Endodermal cell (in vitro differentiated cells): ENCODE measurements at places on chromosomes 1 and 21.

- DNase-seq = peak; percentile 94
Measured at GRCh38 chr1:226547754-226548191, 791 bp upstream of the STUM start.

DNA sequence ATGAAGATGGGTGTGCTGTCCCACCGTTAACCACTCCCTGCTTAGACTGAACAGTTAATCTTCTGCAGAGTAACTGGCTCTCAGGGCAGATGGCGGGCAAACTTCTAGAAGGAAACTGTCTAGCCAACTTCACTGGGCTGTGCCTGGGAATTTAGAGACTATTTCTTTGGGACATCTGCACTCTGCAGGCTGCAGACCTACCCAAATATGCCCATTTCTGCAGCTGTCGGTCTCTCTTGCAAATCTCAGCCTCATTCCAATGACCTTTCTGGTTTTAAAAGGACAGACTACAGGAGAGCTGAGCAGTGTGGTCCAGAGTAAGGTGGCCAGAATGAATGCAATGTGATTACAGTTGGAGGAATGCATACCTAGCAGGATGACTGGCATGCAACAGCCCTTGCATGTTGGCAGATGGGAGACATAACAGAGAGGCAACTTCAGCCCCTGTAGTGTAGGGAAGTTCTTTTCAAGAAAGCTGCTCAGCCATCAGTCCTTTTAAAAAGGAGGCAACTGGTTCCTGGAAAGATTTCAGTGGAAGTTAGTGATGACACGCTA lies 26.3 kb upstream of the IL20 start:
- no peak for DNase-seq

GRCh38 chr1:179091691-179092165 lies 9.9 kb downstream of the TOR3A start:
- no peak for DNase-seq

DNA sequence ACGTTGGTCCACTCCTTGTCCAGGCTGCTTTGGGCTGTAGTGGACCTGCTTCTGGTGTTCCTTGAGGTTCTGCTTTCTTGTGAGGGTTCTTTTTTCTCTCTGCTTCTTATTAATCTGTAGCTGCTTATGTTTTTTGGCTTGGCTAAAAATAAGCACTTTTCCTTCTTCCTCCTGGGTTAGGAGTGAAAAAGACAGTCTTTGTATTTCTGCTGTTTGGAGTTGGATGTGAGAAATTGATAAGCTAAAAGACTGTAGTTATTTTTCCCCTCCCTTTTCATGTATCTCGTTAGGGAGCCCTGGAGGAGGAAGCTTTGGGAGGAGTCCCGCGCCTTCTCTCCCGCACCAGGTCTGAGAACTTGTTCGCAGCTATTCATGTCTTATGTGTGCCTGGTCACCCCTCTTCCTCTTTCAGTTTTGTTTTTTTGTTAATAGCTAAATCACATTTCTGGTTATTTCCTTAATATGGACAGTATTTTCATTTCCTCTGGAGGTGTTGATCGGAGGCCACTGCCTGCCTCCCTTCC lies 79.0 kb downstream of the GALNT2 start:
- no peak for DNase-seq

DNA sequence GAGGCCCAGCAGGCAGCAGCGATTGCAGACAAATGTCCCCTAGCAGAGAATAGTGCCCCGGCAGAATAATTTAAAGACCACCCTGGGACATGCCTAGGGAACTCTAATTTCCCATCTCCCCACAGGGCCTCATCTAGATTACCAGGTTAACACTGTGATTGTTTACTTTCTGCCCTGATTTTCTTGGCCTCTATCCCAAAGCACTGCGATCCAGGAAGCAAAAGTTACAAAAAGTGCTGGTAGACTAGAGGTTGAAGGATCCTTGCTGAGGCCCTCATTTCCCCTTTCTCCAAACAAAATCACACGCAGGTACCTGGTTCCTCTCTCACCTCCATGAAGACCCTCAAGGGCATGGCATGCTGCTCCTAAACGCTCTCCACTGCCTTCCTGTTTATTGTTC lies 229.7 kb downstream of the C1orf94 start:
- DNase-seq = no peak

- no peak for DNase-seq
Measured at GRCh38 chr21:30271611-30272010, 11.1 kb downstream of the KRTAP24-1 start.

- DNase-seq = peak; percentile 19
Measured at GRCh38 chr1:54805466-54805865, 4.3 kb upstream of the TTC22 start.

DNA sequence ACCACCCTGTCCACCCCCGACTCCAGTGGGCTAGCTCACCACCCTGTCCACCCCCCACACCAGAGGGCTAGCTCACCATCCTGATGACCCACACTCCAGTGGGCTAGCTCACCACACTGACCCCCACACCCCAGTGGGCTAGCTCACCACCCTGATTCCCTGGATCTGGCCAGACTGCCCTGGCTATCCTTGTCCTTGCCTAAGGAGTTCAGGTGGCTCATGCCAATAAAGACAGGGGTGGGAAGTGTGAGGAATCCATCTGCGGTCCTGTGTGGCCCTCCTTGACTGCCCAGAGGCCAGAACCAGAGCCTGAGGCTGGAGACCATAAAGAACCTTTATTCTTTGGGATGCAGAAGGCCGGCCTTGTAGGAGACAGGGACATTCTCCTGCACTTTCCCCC lies 3.6 kb downstream of the PADI1 start:
- no peak for DNase-seq

GRCh38 chr1:198232378-198232777 lies 75.6 kb downstream of the NEK7 start:
- no peak for DNase-seq

- no peak for DNase-seq
Measured at GRCh38 chr1:157958263-157958662, 35.2 kb upstream of the KIRREL1 start.

- DNase-seq = no peak
Measured at GRCh38 chr1:163981500-163982030, 577.4 kb upstream of the PBX1 start.

DNA sequence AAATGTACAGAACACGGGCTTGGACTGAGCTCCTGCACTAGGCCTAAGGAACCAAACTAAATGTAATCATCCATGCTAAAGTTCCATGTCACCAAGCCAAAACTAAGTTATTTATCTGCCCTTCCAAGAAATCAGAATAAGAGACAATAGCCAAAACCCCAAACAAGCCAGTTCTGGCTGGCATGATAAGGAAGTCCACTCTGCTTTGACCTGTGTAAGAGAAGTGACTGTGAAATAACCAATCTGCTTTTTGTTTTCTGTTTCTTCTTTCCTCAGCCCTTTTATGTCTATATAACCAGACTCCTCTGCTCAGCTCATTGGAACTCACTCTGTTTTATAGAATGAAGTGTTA lies 15.1 kb downstream of the PLPPR5 start:
- no peak for DNase-seq

DNA sequence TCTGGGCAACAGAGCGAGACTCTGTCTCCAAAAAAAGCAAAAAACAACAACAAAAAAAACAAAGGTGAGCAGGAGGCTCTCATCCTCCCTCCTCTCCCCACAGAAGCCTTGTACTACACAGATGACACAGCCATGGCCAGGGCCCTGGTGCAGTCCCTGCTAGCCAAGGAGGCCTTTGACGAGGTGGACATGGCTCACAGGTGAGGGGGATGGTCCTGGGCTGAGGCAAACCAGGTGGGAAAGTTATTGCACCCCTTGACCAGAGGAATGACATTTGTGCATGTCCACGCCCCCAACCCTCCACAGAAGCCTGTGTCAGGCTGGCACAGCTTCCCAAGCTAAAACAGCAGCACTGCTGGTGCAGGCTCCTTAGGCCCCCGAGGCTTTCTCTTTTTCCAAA lies 2.4 kb downstream of the ADPRS start:
- DNase-seq = no peak

- DNase-seq = no peak
Measured at GRCh38 chr1:162374406-162374805, 2.2 kb downstream of the SPATA46 start.

- DNase-seq = no peak
Measured at GRCh38 chr1:119467857-119468668, 38.9 kb upstream of the HSD3B1 start.

DNA sequence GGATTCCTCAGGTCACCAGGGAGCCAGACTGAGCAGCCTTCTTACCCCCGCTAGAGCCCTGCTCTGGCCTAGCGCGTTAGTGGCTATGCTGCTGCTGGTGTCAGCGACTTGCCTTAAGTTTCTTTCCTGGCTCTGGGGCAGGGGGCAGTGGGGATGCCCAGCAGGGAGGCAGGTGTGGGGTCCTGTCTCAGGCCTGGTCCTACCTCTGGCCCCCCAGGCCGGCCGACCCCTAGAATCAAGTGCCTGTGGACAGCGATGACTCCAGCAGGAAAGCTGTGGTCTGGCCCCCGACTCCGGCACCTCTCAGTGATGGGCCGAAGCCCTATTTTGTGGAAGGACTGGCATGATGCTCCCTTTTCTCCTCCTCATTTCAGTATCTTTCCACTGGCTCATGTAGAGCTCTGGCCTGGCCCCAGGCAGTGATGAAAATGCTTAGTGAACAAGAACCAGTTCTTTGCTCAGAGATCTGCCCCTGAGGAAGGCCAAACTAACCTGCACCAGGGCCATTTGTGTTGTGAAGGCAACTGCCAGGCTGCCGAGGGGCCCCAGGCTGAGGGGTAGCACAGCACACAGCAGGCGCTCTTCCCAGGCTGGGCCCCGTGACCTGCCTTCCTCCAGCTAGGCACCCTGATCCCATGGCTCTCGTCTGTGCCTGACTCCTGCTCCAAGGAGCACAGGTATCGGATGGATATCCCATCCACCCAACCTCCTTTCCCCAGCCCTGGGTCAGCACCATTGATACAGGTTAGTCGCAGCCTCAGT lies 23.7 kb downstream of the MRPL37 start:
- DNase-seq = peak; percentile 63

- DNase-seq = no peak
Measured at GRCh38 chr1:67908250-67908936, 75.1 kb upstream of the GNG12 start.

GRCh38 chr1:23282957-23283356 lies 61.1 kb downstream of the HNRNPR start:
- DNase-seq = no peak

DNA sequence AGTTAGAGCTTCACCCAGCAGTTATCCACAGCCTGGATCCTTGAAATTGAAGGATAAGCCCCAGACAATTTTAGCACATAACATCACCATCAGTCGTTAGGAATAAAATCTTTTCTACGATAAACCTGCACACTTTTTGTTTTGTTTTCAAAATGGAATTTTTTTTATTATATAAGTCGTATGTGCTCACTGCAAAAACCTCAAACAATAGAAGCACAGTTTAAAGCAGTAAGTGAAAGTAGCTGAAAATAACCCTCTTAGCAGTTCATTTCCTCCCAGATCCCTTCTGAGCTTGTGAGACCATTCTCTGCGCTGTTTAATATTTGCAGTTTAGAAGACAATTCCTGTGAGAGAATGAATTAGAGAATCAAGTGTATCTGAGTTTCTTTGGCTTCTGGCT lies 38.3 kb downstream of the ELK4 start:
- DNase-seq = no peak

DNA sequence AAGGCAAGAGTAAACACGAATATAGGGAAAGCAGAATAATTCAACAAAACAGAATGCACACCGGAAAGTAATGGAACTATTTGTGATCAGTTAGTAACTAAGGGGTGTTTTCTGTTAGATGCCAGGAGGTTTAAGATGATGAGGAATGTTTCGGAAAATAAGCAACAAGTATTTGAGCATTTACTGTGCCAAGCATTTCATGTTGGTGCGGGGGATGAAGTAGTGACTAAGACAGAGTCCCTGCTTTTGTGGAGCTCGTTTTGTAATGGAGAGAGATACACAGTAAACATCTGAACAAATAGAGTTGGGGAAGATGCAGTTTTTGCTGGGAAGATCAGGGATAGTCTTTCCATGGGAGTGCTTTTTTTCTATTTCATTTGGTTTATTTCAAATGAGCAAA lies 78.7 kb downstream of the DYRK1A start:
- no peak for DNase-seq

GRCh38 chr1:117258791-117259190 lies 48.1 kb upstream of the VTCN1 start:
- no peak for DNase-seq

- DNase-seq = no peak
Measured at GRCh38 chr1:96962216-96962615, 240.6 kb downstream of the PTBP2 start.

DNA sequence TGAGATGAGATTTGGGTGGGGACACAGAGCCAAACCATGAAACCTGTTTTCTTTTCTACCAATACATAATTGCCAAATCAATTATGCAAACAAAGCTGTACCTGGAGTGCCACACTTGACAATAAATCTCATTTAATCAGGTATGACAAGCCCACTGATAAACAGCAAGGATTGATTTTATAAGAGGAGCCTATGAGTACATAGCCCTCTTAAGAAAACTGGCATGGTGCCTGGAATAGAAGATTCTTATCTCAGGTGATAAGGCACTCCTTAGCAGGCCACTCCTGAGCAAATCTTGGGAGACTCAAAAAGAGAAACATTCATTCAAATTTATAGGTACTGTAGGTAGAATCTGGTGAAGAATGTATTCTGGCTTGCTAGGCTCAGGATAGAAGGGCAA lies 28.6 kb upstream of the PDE4B start:
- no peak for DNase-seq

GRCh38 chr21:28655471-28655870 lies 337.2 kb downstream of the LTN1 start:
- no peak for DNase-seq

- DNase-seq = no peak
Measured at GRCh38 chr1:69269491-69269890, 298.2 kb upstream of the LRRC7 start.

- no peak for DNase-seq
Measured at GRCh38 chr1:61388566-61388965, 306.2 kb downstream of the NFIA start.

- DNase-seq = peak; percentile 55
Measured at GRCh38 chr21:16587681-16588375, 858.0 kb downstream of the USP25 start.

DNA sequence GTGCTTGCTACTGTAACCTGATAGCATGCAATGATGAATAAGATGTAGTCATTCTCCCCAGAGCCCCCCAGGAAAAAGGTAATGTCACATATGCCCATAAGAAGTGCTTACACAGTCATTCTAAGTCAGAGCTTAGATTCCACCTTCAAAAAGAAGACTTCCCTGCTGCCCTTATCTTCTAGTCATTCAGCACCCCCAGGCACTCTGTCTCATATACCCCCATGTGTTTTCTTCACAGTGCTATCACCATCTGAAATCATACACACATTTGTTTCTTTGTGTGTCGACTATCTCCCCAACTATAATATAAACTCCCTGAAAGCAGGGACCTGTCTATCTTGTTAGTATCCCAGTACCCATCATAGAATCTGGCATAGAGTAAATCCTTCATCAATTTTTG lies 16.2 kb upstream of the OTUD3 start:
- DNase-seq = no peak

- DNase-seq = no peak
Measured at GRCh38 chr21:36092681-36093080, 22.9 kb downstream of the CBR1 start.

DNA sequence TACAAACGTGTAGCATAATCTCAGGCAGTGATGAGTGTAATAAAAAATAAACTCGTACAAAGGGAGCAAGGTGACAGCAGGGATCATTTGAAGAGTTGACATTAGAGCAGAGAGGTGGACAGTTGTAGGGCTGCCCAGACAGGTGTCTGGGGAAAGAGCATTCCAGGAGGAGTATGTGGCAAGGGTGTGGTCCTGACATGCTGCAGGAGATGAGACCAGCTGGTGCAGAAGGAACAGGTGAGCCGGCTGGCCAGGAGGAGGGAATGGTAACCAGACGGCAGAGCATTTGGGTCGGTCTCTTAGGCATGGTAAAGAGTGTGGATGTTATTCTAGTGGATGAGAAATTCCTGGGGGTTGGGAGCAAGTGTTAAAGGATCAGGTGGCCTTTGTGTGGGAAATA lies 306.3 kb downstream of the LMX1A start:
- DNase-seq = no peak

GRCh38 chr1:155063550-155064110 lies at the start of gene EFNA4:
TSS of gene EFNA4 (plus strand) at chr1:155063740. CDS start at chr1:155063824, 84 bp downstream.
- DNase-seq = peak; percentile 95
